Stimulated activated CD4-positive, alpha-beta T cell treated with anti-CD3 and anti-CD28 coated beads, Interleukin-2, amount 100 ng/mL, for 48 hours (primary cell): ENCODE measurements at places on chromosomes 7 and 10.

- no peak for DNase-seq
These were observed 704.4 kb upstream of the CELF2 start for GRCh38 chr10:10313149-10313835.

DNA sequence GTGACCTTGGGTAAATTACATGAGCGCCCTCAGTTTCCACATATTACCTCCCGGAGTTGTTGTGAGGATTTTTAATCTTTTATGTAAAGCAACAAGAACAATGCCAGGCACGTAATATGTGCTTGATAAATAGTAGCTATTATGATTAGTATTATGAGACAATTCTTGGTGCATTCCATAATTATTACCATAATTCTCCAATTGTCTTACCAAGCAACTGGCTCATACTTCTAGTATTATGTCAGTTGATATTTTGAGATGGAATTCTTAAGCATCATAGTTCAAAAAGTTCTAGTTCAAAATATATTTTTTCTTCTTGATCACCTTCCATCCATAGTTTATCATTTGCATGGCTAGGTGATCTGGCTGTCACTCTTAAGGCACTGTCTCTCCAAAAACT lies 259.0 kb downstream of the BBS9 start:
- DNase-seq: no peak

GRCh38 chr10:30437031-30437841 lies 3.3 kb downstream of the MAP3K8 start:
- peak; percentile 38 for DNase-seq

- DNase-seq: no peak
These were observed 1262.0 kb downstream of the TYW1 start for GRCh38 chr7:68258609-68259008.

DNA sequence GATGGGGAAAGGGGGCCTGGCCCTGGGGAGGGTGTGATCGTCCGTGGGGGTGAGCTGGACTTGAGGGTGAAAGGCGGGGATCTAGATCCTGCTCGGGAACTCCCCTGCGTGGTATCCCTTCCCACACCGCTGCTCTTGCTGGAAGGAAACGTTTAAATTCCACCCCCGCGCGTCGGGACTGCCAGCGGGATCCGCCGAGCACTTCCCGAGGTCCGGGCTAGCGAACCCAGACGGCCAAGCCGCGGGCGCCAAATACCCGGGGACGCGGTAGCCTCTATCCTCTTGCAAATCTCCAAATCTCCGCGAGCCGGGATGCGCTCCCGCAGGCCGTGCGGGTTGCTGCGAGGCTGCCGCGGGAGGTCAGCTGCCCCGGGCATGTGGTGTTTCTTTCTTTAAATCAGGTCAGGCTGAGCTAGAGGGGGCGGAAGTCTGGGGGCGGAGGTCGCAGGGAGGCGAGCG lies 904 bp downstream of the NPTX2 start:
- no peak for DNase-seq

GRCh38 chr7:30321882-30322192 lies 37.4 kb downstream of the ZNRF2 start:
- DNase-seq: no peak

DNA sequence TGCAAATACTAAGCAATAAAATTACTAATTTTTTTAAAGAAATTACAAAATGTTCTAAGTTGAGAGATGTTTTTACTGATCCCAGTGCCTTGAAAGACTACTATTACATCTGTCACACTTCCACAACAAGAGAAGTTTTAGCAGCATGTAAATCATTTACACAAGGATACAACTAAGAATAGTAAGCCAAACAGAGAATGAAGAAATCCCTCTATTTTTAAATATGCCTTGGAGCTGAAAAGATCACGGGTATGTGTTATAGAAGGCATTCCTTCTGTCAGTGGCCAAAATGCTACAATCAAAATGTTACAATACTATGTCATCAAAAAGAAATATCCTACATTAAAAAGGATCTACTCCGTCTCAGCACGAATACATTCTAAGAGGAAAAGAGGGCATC lies 52.6 kb downstream of the LARP4B start:
- DNase-seq: no peak

GRCh38 chr7:18762189-18762588 lies 266.6 kb downstream of the HDAC9 start:
- no peak for DNase-seq

- no peak for DNase-seq
These were observed at the start of gene NEBL for GRCh38 chr10:20897146-20897825. NEBL (minus strand) TSS chr10:20897311; CDS start chr10:20897205, 106 bp downstream.

- DNase-seq: no peak
These were observed 956.9 kb downstream of the XPNPEP1 start for GRCh38 chr10:108966411-108966810.

DNA sequence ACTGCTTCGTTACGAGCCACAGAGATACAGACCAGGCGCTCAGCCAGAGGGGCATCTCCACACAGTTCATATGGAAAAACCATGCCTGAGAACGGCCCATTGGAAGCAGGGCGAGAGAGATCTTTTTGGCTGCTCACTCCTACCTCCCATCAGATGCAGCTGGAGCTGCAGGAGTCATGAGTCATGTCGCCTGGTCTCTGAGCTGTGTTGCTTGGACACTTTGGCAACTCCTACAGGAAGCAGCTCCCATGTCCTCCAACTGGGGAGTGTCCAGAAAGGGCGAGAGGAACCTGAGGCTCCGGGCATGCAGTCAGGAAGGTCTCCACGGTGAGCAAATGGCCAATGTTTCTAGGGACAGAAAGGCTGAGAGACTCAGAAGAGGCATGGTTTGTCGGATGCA lies 24.9 kb downstream of the INSIG1 start:
- no peak for DNase-seq

DNA sequence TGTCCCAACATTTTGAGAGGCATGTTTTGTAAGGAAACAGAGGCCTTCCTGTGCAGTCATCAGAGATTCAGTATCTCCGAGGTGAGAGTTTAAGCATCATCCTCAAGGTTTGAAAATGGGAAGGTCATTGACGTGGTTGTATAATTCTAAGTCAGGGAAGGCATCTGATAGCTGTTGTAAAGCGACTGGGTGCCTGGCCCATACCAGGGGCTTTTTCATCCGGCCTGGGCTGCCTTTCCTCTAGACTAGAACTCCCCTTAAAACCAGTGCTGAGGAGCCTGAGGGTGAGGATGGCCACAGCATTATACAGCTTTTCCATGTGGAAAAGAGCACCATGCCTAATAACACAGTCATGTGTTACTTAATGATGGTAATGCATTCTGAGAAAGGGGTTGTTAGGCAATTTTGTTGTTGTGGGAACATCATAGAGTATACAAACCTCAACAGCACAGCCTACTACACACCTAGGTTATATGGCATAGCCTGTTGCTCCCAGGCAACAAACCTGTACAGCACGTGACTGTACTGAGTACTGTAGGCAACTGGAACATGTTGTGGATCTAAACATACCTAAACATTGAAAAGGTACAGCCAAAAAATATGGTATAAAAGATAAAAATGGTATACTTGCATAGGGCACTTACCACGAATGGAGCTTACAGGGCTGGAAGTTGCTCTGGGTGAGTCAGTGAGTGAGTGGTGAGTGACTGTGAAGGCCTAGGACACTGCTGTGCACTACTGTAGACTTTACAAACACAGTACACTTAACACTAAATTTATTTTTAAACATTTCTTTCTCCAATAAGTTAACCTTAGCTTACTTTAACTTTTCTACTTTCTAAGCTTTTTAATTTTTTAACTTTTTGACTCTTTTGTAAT lies 13.5 kb upstream of the CACUL1 start:
- DNase-seq: no peak

GRCh38 chr10:78914502-78915189 lies 154.1 kb upstream of the ZMIZ1 start:
- no peak for DNase-seq

DNA sequence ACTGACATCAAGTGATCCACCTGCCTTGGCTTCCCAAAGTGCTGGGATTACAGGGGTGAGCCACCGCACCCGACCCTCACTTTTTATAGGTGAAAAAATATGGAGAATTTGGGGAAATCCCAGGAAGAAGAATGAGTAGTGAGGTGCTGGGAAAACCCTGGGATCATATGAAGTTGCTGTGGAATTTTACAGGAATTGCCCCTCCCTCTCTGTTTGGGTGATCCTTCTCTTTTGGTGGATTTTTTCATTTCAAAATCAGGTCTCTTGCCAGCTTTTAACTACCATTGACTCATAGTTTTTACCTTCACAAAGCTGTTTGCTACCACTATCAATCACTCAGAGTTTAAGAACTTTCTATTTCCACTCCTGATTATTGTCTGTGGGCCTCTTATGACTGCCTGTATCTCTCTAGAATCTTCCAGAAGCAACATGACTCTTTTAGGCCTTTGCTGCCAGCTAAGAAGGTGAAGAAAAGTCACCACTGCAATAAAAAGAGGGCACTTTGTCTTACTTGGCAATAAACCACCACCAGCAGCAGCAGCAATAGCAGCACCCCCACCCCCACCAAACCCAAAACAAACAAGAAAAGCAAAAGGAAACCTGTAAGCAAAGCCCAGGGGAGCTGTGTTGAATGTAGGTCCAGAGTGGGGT lies 4.0 kb upstream of the GIMAP8 start:
- DNase-seq: no peak
